Activated CD4-positive, alpha-beta T cell treated with anti-CD3 and anti-CD28 coated beads, Interleukin-2, amount 50 U/mL, for 48 hours (primary cell): ENCODE measurements at places on chromosomes 6 and 20.

- no peak for DNase-seq
Observed at GRCh38 chr6:81697559-81697958, 54.9 kb downstream of the TENT5A start.

DNA sequence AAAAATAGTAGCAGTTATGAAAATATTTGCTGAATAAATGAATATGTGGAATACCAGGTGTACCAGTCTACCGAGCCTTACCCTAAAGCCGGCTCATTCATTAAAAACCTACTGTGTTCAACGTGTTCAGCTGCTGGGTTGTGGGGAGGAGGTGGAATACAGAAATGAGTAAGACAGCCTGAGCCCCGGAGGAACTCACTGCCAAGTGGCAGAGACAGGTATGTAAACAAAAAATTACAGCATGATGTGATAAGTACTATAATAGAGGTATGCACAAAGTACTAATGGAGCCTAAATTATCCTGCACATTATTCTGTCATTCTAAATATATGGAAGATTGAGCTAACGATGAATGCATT lies 6.8 kb upstream of the ADTRP start:
- peak; percentile 46 for DNase-seq

- DNase-seq, result no peak
Observed at GRCh38 chr6:120873125-120873865, 461.0 kb downstream of the TBC1D32 start.

- DNase-seq, result no peak
Observed at GRCh38 chr6:106462923-106463557, 102.5 kb downstream of the CRYBG1 start.

DNA sequence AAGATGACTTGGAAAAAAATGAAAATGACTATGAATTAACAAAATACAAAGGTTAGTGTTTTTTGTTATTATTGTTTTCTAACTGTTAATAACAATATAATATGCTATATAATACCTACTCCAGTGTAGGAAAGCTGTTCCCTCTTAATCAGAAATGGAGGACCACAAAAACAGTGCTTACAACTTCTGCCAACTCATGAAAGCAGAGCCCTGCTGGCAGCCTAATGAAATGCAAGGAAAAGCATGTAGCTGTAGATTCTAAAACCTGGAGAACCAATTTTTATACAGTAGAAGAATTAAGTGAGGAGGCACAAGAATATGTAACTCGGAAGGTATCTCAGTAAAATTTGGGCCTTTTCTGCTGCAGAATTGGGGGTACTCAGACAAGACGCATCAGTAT lies 29.4 kb downstream of the PHIP start:
- no peak for DNase-seq

DNA sequence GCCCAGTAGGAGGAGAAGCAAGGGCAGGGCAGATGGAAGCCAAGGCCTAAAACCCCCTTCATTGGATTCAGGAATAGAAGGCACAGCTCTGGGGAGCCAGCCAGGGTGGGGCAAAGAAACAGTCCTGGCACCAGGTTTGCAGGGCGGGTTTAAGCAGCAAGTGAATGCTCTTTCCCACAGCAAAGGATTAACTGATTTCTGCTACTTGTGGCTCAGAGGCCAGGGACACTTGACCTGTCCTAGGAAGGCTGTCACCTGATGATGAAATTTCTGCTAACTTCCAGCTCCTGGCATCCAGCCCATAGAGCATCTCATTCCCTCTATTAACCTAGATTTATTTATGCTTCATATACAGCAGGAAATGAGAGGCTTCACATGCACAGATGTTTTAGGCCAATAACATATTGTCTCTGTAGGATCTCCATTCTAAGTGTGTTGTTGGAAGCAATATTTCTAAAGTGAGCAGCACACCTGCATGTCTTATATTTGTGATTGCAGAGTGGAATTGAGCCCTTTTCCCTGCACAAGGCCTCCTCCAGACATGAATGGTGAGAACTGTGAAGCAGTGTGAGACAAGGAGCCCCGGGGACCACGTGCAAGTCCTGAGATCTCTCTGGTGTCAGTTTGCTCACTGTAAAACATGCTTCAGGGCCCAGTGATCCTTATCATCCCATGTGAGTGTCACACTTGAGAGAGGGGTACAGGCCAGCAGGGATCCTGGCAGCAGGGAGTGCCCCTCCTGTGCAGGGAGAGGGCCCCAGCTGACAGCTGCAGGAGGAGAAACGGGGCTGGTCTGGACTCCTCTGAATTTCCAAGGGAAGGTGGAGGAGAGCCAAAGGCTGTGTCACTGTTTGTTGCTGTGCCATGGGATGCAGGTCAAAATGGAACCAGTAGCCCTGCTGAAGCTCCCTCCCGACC lies 41.1 kb upstream of the CST5 start:
- no peak for DNase-seq

DNA sequence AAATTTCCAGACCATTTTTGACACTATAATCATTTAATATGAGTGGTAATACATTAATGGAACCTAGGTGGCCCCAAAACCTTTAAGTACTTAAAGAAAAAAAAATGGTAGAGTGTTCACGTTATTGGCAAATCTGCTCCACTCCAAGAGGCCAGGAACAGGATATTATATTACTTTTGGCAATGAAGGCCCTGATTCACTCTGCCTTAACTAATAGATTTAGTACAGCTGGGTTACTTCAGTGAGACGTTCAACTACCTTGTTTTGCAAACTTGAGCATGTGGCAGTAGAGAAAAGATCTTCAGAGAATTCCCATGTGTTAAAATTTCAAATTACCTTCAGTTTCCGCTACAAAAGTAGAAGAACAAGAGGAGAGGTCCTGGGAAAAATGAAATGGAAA lies 12.8 kb downstream of the ADNP start:
- DNase-seq, result no peak

DNA sequence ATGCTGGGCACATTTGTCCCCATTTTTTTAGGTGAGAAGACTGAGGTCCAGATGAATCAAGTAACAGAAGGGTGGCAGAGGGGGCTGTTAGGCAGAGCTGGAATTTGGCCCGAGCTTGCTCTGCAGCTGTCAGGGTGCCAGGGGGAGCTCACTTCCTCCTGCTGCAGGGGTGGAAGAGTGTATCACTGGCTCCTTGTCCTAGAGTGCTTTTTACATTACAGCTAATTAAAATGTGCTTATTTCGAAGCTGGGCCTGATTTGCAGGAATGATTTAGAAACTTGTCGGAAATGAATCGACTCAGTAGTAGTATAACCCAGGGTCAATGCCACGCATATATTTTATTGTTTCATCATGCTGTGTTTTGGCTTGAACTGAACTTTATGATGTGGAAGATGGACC lies 11.1 kb downstream of the TOX2 start:
- peak; percentile 29 for DNase-seq

GRCh38 chr6:92577077-92577719 lies 842.2 kb downstream of the EPHA7 start:
- no peak for DNase-seq

DNA sequence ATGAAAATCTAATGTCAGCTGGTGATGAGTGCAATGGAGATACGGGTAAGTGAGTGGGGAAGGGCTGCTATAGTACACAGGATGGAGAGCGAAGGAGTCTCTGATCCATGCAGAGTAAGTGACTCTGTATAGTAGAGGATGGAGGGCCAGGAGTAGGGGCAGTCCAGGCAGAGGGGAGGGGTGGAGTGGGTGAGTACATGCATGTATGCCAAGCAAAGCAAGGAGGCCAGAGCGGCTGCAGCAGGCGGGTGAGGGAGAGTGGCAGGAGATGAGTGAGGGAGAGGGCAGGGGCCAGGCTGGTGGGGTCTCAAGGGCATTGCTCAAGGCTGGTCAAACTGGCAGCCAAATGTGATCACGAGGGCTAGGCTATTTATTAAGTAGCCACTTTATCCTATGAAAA lies 94.0 kb downstream of the PREP start:
- no peak for DNase-seq

DNA sequence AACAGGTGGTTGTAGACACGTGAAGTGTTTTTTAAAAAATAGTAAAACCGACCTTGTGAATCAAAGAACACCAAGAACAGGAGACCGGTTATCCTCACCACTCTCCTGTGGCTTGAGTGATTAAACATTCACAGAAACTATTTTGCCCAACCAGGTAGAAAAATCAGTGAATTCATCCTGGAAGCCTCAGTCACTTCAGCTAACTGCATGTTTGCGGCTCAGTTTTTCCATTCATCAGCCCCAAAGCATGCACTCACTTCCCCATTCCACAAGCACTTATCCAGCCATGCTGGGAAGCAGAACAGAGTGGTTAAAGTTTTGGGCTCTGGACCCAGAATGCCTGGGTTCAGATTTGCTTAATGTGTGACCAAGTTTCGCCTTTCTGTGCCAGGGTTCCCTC lies 2.4 kb downstream of the LRRN4 start:
- DNase-seq, result no peak

GRCh38 chr20:47244451-47244850 lies 112.0 kb downstream of the ZMYND8 start:
- DNase-seq, result no peak
